ENCODE measurements at places on chromosomes 13 and 19.

GRCh38 chr19:8575467-8575997 lies 1.7 kb downstream of the MYO1F start:
- DNase-seq: peak; percentile 56

DNA sequence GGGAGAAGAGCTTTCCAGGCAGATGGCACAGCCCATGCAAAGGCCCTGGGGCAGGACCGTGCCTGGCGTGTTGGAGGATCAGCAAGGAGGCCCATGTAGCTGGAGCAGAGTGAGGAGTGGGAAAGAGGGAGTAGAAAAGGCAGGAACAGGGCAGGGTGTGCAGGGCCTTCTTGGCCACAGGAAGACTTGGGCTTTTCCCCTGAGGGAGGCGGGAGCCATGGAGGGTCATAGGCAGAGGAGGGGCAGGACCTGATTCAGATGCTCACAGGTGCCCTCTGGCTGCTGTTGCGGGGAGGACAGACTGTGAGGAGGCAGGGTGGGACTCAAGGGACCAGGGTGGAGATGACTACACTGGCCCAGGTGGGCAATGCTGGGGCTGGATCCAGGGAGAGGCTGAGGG lies 13.8 kb upstream of the PTPRS start:
- peak; percentile 19 for DNase-seq

DNA sequence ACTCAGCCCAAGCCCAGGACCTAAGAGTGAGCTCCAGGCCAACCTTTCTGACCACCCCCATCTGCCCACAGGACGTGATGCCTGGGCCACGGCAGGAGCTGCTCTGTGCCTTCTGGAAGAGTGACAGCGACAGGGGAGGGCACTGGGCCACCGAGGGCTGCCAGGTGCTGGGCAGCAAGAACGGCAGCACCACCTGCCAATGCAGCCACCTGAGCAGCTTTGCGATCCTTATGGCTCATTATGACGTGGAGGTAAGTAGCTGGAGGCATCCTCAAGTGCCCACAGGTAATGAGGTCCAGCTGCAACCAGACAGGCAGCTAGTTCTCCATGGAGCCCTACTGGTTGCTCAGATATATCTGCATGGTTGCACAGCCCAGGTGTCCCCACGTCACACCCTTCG lies 14.8 kb downstream of the DDX39A start:
- no peak for DNase-seq

- DNase-seq: no peak
Observed at GRCh38 chr19:38745316-38745715, 1.0 kb upstream of the CAPN12 start.

GRCh38 chr19:40348961-40349507 lies 539 bp downstream of the PLD3 start:
- peak; percentile 79 for DNase-seq

GRCh38 chr13:39148513-39148961 lies 110.3 kb downstream of the NHLRC3 start:
- DNase-seq: peak; percentile 91

GRCh38 chr13:98451676-98452470 lies 125.0 kb downstream of the STK24 start:
- peak; percentile 39 for DNase-seq

DNA sequence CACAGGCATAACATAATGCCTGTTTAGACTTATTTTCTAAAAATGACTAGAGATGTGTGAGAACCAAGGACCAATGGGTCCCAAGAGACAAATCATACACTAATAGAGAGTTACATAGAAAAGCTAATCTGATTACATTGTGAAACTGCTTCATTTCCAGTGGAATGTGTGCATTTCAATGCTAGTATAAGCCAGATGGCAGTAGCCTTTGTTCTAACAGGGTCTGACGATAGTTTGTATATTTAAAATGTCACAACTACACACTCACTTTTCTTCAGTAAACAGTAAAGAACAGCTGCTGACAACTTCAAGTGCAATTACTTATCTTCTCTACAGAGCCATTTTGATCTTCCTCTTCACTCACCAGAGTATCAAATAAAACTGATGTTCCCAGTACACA lies 4.3 kb upstream of the SLITRK5 start:
- no peak for DNase-seq

GRCh38 chr19:4971424-4971793 lies 2.5 kb downstream of the KDM4B start:
- DNase-seq: no peak

DNA sequence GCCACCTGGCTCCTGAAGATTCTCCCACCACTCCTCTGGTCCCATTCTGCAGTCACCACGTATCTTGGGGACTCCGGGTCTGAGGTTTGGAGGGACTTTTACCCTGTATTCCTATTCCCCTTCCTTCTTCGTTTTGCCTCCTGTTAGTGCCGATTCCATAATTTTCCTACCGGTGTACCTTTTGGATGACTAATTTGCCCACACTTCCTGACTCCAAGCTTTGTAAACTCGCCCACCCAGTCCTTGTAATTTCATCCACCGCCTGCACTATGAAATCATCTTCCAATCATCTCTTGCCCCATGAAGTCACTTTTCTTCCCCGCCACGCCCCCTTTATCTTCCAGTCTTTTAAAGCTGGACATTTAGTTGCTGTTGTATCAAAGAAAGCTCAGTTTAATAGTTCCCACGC lies 572 bp downstream of the UCHL3 start:
- peak; percentile 77 for DNase-seq

DNA sequence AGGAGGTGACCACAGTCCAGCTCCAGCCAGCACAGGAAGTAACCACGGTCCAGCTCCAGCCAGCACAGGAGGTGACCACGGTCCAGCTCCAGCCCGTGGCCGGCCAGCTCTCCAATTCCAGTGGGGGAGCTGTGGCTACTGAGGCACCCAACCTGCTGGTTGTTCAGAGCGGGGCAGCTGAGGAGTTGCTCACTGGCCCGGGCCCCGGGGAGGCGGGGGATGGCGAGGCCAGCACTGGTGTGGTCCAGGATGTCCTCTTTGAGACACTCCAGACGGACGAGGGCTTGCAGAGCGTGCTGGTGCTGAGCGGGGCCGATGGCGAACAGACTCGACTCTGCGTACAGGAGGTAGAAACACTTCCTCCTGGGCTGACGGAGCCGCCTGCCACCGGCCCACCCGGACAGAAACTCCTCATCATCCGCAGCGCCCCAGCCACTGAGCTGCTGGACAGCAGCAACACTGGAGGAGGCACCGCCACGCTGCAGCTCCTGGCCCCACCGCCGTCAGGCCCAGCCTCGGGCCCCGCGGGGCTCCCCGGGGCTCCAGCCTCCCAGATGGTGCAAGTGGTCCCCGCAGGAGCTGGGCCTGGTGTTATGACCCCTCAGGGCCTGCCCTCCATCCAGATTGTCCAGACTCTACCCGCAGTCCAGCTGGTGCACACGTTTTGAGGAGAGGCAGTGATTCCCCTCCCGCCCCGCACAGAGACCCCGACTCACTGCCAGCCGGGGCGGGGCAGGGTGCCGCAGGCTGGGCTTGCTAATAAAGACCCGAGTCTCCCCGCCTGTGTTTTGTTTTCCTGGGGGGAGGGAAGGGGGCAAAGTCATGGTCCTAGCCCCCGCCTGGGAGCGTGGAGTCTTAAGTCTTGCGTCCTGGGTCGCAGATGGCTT lies 1.0 kb upstream of the NAT14 start:
- DNase-seq: no peak

- DNase-seq: no peak
Observed at GRCh38 chr19:1222394-1222793, 15.4 kb downstream of the CBARP start.

- DNase-seq: no peak
Observed at GRCh38 chr13:29999492-30000369, 149.3 kb upstream of the UBL3 start.

GRCh38 chr19:27777726-27778125 lies 1435.2 kb downstream of the UQCRFS1 start:
- DNase-seq: no peak

Data from fibroblast of mammary gland (primary cell).